ENCODE measurements at places on chromosomes 12 and 14.

GRCh38 chr12:72272091-72272661, at the start of gene TRHDE:
TSS of gene TRHDE (plus strand) at chr12:72272370. CDS start at chr12:72272644, 274 bp downstream.
- DNase-seq: peak; percentile 19

DNA sequence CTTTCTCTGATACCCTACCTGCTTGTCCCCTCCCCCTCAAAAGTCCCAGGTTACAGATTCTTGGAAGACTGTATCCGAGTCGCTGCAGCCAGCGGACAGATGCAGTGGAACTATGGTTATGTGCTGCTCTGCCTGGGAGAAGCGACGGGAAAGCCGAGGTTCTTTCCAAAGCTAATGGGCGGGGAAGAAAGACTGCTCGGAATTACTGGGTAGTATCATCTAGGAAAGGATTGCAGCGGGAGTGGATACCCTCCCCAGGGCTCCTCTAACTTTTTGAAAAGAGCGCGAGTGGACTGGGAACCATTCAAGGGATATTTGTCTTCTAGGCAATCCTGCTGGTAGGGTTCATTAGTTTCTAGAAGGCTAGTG, 1.4 kb downstream of the PTHLH start:
- DNase-seq: no peak

- no peak for DNase-seq
Measured at GRCh38 chr12:123967121-123967586, 5.5 kb downstream of the CCDC92 start.

DNA sequence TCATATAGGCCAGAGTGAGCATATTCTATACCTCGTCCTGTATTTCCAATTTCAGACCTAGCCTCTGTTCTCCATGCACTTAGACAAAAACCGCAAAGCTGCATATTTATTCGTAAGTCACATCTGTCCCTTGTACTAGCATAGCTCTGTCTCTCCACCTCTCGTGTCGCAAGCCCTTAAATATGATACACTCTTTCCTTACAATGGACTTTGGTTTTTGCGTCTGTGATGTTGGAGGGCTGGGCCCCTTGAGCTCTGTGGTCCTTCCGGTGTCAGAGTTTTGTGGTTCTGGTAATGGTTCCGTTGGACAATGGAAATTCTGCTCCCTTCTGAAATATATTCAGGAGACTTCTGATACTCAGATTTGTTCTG, 11.3 kb downstream of the PRKCH start:
- DNase-seq: no peak

DNA sequence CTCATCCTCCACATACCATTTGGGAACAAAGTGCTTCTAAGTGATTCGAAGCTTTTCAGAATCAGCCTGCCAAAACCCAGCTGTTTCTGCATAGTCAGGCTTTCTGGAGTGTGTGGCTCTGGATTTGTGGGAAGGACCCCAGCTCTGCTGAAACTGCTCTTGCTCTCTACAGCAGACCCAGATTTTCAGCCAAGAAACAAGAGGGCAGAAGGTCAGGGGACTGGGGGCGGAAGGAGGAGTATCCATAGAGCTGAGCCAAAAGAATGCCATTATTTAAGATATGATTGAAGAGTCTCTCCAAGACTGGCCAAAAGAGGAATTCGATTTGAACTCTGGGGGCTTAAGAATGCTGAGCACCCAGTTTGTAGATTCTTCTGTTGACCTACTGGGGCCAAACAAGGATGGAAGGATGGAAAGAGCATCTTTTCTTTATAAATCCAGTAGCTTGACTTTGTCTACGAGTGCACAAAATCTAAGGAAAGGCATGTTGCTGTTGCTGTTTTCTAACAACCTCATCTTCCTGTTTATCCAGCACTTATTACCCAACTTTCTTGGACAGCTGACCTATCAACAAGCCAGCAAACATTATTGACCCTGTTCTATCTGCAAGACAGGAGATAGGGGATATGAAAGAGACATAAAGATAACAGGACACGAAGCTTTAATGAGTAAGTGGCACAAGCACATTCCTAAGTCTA, 29.2 kb downstream of the FBLN5 start:
- DNase-seq: no peak

DNA sequence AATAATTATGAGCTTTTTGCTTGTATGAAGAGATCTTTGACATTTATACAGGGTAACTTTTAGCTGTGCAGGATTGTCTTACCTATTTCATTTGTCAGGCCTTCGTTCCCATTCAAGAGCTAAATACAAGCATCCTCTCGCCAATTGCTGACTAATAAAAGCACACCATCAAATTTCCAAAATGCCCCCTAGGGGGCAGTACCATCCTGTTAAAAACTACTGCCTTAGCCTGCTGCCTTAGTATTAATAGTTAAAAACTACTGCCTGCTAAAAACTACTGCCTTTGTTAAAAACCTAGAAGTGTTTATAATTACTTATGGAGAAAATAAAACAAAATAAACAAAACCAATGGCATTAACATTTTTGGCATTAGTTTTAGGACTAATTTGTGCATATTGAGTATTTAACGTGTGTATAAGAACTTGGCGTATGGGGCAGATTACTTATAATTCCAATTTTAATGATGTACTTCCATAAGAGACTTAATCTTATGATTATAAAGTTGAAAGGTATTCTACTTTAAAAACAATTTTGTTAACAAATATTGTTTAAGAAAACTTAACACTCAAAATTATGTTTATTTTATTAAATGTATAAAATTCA, 3.0 kb upstream of the IFI27L2 start:
- DNase-seq: peak; percentile 88

DNA sequence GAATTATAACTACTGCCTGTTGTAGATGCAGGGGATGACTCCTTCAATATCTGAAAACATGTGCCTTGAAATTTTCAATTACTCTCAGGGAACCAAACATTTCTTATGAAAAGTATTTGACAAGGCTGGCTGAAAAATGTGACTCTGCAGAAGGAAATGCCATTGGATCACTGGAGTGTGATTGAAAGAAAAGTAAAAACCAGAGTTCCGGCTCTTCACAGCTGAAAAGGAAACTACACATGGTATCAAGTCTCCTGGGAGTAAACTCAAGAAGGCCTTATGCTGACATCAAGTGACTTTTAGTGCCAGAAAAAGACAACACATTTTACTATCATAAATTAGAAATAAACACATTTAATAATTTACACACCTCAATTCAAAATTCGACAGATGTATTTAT, 693.0 kb downstream of the LRFN5 start:
- DNase-seq: peak; percentile 13

DNA sequence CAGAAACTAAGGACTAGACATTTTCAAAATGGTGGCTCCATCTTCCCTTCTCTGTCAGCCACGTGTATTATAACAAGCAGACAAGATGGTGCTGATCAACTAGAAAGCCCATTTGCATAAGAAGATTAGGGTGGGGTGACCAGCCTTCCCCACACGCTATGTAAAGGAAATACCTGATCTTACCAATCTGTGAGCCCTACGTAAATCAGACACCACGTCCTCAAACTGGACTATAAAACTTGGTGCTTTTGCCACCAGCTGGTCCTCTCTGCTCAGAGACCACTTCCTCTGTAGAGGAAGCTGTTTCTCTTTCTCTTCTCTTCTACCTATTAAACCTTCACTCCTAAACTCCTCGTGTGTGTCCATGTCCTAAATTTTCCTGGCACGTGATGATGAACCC, 101.1 kb upstream of the PLEKHG7 start:
- no peak for DNase-seq

GRCh38 chr12:90936230-90937005, 18.6 kb downstream of the CCER1 start:
- no peak for DNase-seq

- no peak for DNase-seq
Measured at GRCh38 chr12:119239040-119239439, 60.3 kb downstream of the HSPB8 start.

DNA sequence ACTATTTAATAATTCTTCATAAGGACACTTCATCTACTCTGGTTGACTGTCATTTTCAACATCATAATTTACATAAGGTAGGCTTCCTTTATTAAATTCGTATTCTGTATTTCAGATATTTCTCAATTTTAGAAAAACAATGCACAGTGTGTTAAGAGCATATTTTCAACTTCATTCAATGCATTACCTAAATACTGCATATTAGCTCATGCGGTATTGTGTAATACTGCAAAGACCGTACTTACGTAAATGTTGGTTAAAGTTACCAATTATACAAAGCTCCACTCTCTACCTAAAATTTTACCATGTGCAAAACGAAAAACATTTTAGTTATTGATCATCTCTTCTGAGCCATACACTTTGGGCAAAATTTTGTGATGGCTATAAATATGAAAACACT, 62.8 kb downstream of the EXOC5 start:
- no peak for DNase-seq

DNA sequence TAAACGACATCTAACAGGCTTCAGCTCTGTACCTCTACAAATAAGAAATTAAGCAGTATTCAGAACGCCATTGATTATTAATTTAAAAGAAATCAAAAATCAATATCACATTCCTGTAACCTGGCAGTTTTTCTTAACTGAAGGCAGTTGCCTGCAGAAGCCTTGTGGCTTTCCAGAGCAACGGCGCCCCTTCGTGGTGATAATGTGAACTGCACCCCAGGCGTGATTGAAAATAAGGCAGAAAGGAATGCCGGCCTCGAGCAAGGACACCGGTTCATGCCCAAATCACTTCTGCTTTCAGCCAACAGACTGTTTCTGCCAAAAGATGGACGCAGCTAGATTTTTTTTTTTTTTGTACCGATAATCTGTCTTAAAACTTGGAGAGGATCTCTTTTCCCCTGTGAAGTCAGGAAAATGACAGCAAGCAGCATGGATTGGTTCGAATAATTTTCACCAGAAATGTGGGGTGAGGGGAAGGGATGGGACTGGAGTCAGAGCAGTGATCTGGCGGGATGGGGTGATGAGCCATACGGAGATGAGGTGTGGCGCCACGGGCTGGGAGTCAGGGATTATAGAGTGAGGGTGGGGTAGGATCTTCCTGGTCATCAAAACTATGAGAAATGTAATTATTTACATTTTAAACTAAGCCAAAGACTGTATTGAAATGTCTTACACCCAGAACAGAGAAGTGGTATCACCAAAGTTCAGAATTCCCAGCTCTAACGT, 473.0 kb downstream of the DPF3 start:
- peak; percentile 84 for DNase-seq

DNA sequence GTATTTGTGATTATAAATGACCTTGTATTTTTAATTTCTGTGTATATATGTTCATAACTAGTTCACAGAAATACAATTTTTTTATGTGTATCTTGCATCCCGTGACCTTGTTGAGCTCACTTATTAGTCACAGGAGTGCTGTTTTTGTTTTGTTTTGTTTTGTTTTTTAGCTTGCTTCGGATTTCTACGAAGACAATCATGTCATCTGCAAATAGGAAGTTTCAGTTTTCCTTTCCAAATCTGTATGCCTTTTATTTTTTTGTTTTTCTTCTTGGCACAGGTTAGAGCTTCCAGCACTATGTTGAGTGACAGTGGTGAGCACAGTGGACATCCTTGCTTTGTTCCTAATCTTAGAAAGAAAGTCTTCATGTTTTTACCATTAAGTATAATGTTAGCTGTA, 229.2 kb upstream of the GARIN6 start:
- DNase-seq: no peak

- DNase-seq: no peak
Measured at GRCh38 chr12:6826734-6827436, 1.3 kb upstream of the P3H3 start.

- DNase-seq: no peak
Measured at GRCh38 chr12:52656616-52657015, 4.6 kb upstream of the KRT2 start.

DNA sequence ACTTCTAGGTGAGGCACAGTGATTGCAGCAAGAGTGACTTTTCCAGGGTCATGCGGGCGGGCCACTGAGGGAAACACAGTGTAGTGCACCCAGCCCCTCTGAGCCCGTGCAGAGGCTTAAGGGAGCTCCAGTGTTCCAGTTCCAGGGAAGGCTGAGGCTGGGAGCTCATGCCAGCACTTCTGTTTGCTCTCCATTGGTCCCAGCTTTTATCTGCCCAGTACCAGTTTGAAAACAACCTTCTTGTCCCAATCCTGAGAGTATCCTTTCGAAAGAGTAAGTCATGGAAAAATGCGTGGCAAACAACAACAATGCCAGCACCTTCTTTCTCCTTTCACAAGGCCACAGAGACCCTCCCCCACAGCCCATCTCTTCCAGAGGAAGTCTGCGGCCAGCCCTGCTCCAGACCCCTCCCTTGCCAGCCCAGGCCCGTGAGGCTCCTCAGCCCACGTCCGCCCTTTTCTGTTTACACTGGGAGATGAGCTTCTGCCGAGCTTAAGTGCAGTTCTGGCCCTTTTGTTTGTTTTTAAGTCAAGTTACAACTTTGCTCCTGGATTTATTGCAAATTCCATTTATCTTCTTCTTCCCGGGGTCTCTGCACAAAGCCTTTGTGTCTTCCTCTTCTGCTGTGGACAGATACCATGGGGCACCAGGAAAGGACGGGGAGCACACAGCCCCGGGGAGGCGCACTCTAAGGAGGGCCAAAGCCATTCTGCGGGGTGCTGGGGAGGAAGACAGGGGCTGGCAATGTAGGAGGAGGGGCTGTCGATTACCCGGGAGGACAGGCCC, 185.6 kb downstream of the ZFP36L1 start:
- DNase-seq: no peak

GRCh38 chr14:91098591-91098990, 15.3 kb upstream of the DGLUCY start:
- no peak for DNase-seq

- no peak for DNase-seq
Measured at GRCh38 chr14:98940693-98941437, 331.1 kb downstream of the BCL11B start.

DNA sequence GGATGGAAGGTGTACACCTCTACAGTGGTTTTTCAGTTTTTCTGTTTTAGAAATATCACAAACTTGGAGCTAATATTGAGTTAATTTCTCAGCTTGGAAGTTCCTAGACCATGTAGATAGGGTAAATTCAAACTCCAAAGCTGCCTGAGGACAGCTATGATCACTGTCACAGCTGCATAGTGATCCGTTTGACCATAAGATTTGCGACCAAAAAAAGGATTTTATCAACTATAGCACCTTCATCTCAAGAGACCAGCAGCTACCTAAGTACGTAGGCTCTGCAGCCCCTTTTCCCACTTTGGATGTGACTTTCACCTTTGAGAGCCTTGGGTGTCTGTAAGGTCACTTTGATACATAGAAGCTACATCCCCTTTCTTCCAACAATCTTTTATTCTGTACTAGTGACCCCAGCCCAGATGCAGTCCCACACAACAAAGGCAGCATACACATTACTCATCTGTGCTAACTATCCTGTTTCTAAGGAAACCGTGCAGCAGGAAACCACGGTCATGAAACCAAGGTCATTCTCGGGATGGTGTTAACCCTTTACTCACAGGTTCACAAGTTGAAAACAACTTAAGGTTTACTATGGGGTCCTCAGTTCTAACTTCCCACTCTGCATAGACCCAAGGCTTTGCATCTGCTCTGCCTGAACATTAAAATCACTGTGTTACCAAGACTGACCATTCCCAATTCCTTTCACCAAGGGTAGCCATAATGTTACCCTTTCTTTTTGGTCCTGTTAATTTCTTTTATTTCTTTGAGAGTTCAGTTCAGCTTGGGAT, 75.4 kb downstream of the IFT81 start:
- DNase-seq: peak; percentile 60

DNA sequence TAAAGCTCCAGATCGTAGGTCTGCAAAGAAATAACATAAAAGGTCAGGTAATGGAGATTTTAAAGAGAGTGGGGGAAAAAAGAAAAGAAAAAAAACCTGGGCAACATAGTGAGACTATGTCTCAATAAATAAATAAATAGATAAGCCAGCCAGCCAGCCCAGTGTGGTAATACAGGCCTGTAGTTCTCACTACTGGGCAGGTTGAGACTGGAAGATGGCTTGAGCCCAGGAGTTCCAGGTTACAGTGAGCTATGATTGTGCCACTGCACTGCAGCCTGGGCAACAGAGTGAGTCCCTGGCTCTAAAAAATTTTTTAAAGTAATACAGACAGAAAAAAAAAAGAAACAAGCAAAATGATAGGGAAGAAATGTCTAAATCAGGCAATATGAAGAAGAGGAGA, 43.2 kb upstream of the BBS10 start:
- DNase-seq: no peak
